ENCODE measurements at places on chromosomes 12 and 14.

- DNase-seq: no peak
These were observed 3.9 kb downstream of the HOXC5 start for GRCh38 chr12:54036620-54037359.

DNA sequence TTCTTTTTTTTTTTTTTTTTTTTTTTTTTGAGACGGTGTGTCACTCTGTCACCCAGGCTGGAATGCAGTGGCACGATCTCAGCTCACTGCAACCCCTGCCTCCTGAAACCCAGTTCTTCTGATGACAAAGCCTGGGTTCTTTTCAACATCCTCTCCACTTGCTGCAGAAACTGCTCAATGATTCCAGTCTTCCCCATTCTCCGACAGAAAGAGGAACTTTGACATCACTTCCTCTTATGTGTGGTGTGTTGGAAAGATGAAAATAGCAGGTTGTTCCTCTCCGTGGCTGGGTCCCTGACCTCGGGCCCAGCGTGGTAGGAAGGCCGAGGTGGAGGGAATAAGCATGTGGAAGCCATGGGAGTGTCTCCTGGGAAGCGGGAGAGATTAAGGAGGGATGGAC lies 198.4 kb downstream of the PHETA1 start:
- DNase-seq: no peak

DNA sequence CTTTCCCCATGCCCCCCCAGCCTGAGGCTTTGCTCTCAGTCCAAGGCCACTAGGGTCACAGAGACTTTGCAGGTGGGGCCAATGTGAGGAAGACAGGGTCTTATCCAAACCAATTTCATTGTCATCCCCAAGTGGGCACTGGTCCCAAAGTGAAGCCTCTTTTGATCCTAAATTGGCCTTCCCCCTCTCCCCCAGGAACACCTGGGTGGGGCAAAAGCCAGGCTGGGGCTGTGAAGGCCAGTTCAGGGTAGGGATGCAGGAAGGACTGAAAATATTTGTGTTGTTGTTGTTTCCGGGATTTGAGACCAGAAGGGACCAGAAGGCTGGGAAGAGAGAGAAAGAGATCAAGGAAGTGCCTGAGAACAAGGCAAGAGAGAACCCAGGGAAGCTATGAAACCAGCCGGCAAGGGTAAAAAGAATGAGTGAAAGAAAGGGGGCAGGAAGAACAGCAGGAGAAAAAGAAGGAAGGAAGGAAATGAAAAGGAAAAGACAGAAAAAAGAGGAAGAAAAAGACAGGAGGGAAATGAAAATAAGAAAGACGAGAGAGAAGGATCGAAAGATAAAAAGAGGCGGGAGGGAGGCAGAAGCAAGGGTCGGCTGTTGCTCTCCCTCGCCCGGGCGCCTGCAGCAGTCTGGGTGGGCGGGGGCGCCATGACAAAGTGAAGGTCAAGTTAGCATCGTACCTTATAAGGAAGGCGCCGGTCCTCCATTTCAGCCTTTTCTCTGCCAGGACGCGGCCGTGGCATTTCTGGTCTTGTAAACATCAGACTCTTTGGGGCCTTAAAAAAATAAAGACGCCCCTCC lies 7.4 kb upstream of the HOXC11 start:
- DNase-seq: no peak

- no peak for DNase-seq
These were observed 1.0 kb downstream of the PGF start for GRCh38 chr14:74954232-74954946.

GRCh38 chr14:65345266-65345665 lies 67.3 kb upstream of the FUT8 start:
- DNase-seq: no peak

DNA sequence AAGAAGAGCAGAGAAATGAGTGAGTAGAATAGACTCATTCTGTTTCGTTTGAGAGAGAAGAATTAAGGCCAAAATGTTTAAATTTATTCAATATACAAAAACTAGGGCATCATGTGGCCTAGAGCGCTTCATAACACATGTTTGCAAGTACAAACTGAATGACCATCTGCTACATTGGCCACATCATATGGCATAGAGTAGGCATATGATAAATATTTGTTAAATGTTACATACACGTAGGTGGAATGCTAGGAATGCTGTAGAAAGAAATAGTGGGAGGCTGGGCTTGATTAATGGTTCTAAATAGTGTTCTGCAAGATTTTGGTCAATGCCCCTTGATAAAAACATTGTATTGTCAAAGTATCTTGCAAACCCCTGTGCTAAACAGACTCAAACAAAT lies 10.8 kb downstream of the MGP start:
- DNase-seq: no peak

DNA sequence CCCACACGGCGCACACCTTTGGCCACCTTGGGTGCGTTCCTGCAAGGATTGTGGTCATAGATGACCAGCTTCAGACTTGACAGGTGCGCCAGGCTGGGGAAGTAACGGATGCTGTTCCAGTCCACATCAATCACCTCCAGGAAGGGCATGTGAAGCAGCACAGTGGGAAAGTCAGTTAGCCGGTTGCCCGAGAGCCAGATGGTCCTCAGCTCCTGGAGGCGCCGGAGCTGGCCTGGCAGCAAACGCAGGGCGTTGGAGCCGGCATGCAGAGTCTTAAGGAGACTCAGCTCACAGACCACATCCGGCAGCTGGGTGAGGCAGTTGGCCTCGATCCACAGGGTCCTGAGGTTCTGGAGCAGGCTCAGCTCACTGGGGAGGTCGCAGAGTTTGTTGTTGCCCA lies 581 bp downstream of the LRRC10 start:
- no peak for DNase-seq

- DNase-seq: no peak
These were observed 17.9 kb upstream of the FBXO34 start for GRCh38 chr14:55253276-55253675.

DNA sequence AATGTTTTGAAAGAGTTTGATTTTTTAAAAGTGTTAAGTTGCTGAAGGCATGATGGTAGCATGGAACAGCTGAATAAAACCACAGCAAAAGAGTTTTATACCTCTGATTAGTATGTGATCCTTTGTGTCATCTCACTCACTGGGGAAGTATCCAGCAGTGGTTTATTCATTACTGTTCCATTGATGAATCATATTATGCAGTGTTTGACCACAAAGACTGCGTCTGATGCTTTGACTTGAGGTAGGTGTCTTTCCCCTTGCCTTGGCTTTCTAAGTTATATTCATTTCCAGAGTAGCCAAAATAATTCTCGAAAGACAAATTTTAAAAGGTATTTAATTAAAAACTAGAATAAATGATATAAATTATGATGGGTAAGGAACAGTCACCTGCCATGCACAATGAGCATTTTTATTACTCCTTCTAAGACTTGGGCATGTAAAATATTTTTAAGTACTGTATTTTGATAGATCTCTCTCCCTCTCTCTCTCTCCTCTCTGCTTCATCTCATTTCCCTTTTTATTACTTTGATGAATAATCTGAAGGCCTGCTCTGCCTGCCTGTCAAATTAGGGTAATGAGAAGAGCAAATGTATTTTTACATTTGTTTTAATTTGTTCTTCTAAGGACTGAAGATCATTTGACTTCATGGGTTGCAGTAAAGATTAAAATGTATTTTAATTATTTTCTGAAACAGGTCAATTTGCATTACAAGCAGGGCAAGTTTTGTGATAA lies 164.9 kb downstream of the NAV3 start:
- DNase-seq: no peak

DNA sequence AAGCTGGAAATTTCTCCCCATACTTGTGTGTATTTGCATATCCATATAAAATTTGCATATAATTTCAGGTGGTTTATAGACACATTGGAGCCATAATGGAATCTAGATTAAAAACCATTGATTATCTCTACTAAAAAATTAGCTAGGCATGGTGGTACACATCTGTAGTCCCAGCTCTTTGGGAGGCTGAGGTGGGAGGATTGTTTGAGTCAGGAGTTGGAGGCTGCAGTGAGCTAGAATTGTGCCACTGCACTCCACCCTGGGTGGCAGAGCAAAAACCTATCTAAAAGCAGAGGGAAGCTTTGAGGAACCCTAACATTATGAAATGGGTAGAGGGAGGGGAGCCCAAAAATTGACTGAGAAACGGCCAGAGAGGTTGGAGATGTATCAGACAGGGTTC lies 2.6 kb upstream of the RDH11 start:
- DNase-seq: no peak

DNA sequence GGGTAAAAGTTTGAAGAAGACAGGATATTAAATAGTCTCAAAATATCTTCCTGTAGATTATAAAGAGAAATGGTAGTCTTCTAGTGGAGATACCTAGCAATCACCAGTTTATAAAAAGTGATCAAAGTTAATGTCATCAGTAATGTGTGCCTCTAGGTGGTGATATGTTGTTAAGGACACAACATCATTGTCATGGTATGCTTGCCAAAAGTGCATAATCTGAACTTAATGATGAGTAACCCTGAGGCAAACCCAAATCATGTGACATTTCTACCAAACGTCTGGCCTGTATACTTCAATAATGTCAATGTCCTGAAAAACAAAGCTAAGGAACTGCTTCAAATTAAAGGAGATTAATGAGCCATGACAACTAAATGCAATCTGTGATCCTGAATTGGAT lies 214.7 kb downstream of the PHLDA1 start:
- DNase-seq: peak; percentile 58

DNA sequence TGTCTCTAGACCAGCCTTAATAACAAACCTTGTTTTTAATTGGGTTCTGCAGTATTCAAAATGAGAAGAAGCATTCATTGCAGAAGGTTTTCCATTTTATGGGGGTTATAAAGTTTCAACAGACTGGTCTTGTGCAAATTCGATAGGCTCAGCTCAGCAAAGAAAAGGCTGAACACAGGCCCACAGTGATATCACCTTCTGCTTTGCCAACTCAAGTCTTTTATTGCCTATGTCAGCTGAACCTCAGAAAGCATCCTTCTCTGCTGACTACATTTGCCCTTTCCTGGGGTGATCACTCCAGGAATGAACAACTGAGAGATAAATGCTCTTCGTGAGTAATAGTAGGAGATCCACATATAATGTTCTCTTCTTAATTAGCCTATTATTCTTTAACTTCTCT lies 134.5 kb upstream of the CCDC175 start:
- DNase-seq: no peak

DNA sequence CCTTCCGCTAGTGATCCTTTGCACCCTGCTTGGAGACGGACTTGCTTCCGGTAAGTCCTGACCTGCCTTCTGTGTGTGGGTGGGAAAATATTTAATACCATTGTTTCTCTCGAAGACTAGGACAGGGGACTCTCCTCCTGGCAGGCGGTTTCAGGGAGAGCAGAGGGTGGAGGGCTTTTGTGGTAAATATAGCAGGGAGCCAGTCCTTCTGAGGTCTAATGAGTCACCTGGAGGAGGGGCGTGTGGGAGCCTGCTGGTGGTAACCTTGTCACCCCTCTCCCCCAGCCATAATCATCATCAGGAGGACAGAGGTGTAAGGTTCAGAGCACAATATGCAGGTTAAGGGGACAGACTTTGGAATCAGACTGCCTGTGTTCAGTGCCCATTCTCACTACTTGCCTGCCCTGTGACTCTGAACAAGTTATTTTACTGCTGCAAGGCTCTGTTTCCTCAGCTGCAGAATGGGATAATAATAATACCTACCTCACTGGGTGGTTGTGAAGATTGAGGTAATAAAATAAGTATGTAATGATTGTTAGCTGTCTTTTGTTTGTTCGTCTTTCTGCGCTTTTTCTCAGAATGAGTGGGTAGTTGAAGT lies 47.4 kb downstream of the SUSD6 start:
- no peak for DNase-seq

DNA sequence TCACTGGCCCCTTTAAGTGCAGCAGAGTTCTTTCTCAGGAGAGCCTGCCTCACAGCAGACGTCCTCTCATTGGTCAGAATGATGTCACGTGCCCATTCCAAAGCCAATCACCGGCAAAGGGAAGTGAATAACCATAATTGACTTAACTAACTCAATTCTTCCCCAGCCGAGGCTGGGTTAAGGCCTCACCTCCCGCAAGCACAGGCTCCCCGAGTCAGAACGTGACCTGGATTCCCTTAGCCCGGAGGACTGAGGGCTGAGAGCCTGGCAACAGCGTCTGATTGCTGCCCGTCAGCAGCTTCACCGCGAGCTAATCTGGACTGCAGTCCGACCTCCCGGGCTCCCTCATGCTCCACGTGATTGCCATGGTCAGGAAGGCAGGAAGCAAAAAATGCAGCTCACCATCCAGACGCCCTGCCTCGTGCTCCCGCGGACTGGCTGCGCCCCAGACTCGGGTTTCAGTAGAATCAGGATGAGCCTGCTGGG lies 92.1 kb upstream of the FZD10 start:
- DNase-seq: no peak

- no peak for DNase-seq
These were observed 1423.6 kb downstream of the AACS start for GRCh38 chr12:126488806-126489205.
